Non-pigmented ciliary epithelial cell (primary cell): ENCODE measurements at places on chromosomes 5 and 9.

- DNase-seq, result no peak
Measured at GRCh38 chr5:126801174-126801991, 24.4 kb downstream of the LMNB1 start.

DNA sequence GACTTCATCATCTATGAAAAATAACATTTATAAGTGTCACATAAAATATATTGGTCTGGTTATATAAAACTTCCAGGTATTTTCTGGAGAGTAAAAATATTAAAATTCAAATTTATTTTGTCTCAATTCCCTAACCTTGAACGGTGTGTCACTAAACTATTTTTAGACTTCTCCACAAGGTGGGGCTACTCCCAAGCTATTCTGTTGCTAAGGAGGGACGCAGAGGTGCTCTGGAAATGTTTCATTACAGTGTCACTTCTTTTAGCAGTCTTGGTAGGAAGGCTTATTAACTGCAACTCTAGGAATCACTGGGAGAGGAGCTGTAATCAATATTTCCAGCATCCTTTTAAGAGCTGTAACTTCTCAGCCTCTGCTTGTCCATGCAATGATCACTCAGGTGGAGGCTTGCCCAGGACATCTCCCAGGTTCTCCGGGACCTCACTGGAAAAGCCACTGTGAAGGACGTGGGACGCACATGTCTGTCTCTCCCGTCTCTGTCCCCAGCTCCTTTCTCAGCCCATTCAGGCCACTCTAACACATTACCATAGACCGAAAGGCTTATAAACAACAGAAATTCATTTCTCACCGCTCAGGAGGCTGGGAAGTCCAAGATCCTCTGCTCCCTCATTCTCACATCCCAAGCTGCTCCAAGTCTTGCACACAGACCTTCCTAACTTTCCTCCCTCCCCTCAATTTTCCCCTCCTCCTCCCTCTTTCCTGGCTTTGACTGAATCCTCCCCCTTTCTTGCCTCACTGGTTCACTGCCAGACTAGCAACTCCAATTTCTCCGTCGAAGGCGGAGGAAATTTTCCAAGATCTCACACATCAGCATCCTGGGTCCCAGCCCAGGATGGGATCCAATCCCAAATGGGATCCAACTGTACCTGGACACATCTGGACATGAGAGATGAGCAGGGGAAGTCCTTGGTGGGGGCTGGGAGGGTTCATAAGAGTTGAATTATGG lies 32.7 kb upstream of the DNAH5 start:
- DNase-seq, result peak; percentile 13

DNA sequence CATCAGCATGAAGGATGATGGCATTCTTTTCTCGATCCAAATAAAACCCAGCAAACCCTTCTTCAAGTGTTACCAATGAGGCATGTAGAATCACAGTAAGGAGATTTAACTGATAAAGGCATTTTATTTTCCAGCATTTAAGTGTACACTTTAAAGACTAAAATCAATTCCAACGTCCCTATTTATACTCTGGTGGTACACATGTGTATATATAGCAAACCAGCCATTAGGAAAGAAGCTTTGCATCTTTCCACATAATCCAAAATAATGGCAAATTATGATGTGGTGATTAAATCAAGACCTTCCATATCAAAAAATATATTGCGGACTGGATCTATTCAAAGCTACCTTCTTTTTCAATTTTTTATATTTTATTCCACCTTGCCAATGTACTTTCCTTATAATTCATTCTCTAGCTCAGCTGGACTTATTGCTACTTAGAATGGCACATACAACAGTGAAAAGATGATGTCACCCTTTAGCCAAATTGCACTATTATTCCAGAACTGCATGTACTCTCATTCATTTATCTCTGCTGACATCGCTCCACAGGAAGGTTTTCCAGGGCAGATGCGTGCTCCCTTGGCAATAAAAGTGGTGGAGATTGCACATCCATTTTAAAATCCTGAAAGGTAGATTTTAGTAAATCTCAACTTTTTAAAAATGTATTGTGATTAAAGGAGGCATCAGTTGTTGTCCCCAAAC lies 63.3 kb upstream of the SLC30A5 start:
- DNase-seq, result no peak

DNA sequence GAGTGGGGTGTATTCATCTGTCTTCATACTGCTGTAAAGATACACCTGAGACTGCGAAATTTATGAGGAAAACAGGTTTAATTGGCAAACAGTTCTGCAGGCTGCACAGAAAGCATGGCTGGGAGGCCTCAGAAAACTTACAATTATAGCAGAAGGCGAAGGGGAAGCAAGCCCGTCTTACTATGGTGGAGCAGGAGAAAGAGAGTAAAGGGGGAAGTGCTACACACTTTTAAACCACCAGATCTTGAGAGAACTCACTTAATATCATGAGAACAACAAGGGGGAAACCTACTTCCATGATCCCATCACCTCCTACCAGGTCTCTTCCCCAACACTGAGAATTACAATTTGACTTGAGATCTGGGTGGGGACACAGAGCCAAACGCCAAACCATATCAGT lies 12.5 kb upstream of the NREP start:
- DNase-seq, result no peak

GRCh38 chr5:67648201-67648671 lies 451.6 kb upstream of the CD180 start:
- peak; percentile 68 for DNase-seq
